Central memory CD8-positive, alpha-beta T cell (primary cell): ENCODE measurements at places on chromosomes 5 and 9.

DNA sequence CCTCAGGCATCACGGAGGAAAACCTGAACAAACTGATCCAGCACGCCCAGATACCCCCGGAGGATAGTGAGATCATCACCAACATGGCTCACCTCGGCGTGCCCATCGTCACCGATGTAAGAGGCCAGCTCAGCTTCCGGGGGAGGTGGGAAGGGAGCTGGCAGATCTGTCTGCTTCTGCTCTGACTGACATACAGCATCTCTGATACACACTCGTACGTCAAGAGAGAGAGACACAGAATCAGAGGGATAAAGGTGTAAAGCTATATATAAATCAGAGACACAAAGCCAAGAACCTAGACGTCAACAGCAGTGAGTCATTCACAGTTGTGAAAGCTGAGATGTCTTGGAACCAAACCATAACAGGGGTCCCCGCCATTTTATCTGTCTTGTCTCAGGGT is 30.1 kb upstream of the CFAP157 start:
- no peak for DNase-seq

GRCh38 chr5:106843812-106844416 is 826.8 kb downstream of the EFNA5 start:
- DNase-seq: no peak

DNA sequence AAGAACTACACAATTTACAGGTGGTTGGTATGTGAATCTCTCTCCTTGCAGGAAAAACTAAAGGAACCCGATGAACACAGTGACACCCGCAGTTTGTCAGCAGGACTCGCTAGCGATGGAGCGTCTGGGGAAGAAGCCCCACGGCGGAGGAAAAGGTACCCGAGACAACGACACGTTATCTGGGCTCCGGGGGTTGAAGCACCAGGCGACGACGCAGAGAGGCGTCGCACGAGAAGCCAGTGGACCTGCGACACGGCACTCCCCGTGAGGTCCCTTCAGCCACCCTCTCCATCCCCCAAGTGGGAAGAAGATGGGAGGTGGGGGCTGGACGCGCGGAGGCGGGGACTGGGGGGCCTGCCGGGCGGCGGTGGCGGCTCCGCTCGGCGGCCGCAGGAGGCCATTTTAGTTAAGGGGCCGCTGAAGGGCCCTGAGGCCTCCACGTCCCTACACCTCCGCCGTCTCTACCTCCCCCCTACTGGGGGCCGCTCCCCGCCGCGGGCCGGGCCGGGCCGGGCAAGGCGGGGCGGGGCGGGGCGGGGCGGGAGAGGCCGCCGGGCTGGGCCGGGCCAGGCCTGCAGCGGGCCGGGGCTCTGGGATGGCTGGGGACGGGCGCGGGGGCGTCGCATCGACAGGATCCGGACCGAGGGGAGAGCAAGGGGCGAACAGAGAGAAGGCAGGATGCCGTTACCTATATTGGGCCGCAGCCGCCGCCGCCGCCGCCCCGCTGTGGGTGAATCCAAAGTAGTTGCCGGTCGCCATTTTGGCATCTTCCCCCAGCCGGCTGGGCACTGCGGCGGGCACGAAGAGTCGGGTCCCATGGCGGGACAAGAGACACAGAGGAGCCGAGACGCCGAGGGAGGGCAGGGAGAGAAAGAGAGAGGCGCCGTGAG is 754 bp downstream of the ZFR start:
- peak; percentile 25 for DNase-seq

DNA sequence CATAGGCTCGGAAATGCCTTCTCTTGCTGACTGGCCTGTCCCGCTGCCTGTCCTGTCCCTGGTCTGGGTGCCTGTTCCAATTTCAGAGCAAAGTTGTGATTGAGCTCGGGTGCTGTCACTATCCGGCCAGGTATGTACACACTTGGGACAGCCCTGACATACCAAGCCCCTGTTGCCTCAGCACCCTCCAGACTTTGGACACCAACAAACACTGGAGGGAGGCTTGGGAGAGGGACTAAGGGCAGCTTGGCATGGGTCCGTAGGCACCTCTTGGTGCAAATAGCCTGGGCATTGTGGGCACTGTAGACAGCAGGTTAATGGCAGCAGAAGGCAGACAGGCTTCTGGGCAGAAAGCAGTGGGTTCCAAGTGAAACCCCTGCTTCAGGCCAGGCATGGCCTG is 86.3 kb upstream of the SEMA6A start:
- no peak for DNase-seq

DNA sequence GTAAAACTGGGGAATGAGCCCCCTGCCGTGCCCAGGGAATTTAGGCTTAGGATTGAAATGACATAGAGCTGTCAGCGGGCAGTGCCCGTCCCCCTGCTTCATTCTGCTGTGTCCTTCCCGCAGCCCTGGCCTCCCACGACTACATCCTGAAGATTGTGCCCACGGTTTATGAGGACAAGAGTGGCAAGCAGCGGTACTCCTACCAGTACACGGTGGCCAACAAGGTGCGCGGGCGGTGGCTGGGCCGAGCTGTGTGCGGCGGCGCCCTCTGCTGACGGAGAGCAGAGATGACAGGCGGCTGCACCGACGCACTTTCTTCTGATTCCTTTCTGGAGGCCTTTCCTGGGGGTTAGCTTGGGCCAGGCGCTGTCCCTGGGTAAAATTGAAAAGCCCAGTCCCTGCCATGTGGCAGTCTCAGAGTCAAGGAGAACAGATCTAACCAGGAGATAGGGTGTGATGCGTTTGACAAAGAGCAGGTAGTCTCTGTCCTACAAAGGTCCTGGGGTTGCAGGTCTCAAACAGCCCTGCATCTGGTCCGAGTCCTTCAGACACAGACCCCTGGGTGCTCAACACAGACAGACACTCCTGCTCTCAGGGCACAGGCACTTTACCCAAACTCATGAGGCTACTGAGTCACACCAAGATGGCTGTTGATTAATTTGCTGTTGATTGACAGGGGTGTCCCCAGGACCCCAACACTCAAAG is 26.8 kb upstream of the RPL26L1 start:
- peak; percentile 46 for DNase-seq

- DNase-seq: no peak
Measured at GRCh38 chr9:12876872-12877271, 102.1 kb downstream of the LURAP1L start.

DNA sequence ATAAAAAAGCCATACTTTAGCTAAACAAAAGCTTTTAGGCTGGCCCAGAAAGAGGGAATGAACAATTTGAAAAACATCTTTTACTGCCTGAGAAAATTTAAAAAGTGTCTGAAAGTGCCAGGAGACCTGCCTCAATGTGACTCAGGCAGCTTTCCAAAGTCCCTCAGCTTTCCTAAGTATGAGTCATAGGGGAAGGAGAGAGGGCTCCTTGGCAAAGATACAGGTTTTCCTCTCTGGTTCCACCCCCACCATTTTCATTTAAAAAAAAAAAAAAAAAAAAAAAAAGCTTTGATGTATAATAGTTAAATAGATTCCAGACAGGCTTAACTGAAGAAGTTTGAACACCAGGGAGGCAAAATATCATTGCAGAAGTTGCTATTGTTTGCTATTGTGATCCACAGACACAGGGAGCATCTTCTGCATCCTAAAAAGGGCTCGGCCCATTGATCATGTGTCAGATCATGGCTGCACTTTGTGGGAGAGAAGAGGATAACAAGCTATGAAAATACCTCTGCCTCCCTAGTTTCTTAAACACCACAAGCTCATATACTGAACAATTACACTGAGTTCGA is 71.5 kb downstream of the MRPS27 start:
- no peak for DNase-seq

- DNase-seq: no peak
Measured at GRCh38 chr9:2093920-2094597, 78.9 kb downstream of the SMARCA2 start.

DNA sequence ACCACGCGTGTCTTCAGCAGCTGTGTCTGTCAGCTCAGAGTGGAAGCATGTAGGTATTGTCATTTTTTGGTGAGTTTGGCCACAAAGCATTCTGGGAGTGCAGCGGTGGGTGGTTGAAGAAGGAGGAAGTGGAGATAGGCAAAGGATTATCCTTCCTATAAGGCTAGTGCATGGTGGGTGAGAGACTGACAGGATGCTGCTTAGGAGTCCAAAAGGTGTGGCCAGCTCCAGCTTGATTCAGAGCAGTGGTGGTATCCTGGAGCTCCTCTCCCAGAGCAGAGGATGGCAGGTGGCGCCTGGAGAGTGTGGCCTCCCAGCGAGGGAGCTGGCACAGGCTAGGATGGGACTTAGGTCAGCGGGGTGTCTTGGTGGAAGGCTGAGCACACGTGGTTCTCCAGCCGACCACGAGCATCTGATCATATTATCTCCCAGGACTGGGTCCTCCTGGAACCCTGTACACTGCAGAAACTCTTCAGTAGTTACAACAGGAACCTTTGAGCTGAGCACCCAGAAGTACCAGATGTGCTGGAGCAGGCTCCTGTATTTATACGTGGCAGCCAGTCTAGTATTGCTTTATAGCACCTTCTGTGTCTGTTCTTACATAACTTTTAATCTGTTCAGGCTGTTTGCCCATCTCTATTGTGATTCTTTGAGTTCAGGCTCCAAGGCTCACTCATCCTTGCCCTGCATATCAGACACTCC is 29.6 kb downstream of the MAML1 start:
- DNase-seq: peak; percentile 20

- no peak for DNase-seq
Measured at GRCh38 chr5:109304309-109304708, 105.5 kb downstream of the PJA2 start.

- no peak for DNase-seq
Measured at GRCh38 chr9:72149231-72149975, at the start of gene GDA. GDA (plus strand) TSS chr9:72149440; CDS start chr9:72149560, 120 bp downstream.

DNA sequence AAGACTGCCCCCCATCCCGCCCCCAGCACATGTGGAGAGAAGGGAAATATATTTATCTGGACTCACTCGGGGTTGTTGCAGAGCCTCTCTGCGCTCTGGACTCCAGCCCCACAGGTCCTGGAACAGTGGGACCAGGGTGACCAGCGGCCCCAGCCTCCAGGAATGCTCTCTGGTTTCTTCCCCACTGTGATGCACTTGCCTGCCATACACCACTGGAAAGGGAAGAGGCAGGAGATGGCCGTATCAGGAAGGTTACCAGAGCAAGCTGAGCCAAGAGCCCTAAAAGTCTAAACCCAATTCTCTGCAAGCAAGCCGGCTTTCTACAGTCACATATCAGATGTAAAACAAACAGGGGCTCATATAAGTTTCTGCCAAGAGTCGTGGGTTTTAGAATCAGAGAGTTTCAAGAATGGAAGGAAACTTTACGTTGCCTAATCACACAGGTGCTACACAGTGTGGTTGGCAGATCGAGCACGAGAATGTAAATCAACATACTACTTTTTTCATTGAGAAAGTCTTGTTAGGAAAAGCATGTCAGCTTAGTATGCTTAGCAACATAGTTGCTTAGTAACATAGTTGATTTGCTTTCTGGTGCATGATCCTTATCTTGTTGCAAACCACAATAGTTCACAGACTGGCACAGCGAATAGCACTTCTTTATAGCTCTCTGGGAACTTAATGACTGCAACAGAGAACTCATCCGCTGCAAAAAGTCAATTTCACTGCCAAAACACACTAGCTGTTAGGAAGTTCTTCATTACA is 201.2 kb downstream of the TARS1 start:
- no peak for DNase-seq

- no peak for DNase-seq
Measured at GRCh38 chr9:104941597-104941996, 13.6 kb upstream of the ABCA1 start.

- DNase-seq: no peak
Measured at GRCh38 chr9:2336055-2336454, 285.5 kb upstream of the VLDLR start.

DNA sequence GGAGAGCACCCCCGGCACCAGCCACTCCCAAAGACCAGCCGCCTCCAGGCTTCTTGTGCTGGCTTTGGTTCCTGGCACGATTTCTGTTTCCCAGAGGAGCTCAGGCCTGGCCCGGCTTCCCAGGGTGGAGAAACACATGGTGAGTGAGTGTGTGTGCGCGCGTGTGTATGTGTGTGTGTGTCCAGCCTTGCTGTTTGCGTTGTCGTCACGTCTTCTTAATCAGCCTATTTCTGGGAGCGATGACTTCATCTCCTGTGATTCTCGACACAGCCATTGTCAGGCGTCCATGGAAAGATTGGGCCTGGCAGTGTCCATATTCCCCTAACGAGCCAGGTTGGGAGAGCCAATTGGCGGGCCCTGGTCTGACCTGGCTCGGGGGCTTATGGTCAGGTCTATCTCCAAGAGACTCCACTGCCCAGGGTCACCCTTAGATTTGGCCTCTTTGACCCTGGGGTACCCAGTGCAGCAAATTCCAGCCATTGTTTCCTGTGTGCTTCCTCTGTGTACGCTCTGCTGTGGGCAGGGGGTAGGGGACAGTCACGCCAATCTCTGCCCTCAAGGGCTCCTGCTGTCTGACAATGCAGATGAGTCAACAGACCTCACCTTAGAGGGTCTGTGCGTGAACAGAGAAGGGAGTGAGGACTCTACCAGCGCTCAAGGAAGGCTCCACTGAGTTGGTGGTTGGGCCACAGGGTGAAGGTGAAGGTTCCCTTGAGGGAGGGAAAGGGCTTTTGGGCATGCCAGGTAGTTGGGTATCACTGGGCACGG is 73.8 kb downstream of the DAB2IP start:
- DNase-seq: no peak

DNA sequence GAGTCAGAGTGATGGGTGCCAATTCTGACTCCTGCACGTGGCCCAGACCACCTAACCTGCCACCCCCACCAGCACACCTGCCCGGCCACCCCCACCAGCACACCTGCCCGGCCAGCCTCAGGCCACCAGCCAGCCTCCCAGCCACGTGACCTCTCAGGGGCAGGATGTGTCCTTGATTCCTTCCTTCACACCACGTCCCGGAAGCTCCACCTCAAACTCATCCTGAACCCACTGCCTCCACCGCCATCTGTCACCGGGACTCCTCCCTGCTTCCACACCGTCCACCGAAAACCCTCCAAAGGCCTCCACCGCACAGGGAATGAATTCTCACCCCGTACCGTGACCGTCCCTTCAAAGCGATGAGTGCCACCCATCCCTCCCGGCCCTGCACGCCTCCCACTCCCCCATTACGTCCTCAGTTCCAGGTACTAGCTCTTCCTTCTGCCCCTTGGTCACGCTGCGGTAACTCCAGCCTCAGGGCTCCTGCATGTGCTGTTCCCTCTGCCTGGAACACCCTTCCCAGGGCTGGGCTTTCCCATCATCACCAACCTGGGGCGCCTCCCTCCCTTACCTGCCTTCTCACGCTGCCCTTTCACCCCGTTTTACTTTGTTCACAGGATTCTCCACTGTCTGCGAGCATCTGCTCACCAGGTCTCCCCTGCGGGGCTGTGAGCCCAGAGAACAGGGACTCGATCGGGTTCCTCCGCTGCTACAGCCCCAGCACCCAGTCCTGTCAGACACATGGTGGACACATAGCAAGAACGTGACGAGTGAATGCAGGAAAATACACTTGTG is 82.9 kb downstream of the ADAMTS2 start:
- no peak for DNase-seq

- DNase-seq: no peak
Measured at GRCh38 chr5:167889276-167889675, 402.2 kb upstream of the WWC1 start.

DNA sequence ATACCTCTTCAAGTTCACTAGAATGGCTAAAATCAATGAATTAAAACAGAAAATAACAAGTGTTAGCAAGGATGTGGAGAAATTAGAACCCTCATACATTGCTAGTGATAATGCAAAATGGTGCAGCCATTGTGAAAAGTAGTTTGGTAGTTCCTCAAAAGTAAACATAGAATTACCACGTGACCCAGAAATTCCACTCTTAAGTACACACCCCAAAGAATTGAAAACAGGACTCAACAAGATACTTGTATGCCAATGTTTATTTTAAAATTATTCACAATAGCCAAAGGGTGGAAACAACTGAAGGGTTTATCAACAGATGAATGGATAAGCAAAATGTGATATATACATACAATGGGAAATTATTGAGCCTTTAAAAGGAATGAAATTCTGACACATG is 70.3 kb downstream of the BARX1 start:
- no peak for DNase-seq
